ENCODE measurements at places on chromosomes 5 and 9.

DNA sequence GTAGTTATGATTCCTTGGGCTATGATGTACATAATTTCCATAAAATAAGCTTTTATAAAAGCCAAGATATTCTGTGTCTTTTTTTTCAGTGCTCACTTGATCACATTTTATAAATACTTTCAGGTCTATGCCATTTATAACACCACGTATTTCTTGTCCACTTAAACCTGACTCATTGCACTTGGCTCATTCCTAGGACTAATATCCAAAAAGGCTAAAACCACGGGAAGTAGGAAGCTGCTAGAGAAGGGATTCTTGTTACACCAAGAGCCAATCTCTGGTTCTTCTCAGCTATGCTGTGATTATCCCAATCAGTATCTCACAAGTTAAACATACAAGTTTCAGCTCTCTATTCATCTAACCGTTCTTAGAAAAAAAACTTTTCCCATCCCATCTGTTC, 80.4 kb upstream of the CDH6 start:
- no peak for DNase-seq

GRCh38 chr5:74471875-74472274, 168.7 kb downstream of the ENC1 start:
- DNase-seq = no peak

DNA sequence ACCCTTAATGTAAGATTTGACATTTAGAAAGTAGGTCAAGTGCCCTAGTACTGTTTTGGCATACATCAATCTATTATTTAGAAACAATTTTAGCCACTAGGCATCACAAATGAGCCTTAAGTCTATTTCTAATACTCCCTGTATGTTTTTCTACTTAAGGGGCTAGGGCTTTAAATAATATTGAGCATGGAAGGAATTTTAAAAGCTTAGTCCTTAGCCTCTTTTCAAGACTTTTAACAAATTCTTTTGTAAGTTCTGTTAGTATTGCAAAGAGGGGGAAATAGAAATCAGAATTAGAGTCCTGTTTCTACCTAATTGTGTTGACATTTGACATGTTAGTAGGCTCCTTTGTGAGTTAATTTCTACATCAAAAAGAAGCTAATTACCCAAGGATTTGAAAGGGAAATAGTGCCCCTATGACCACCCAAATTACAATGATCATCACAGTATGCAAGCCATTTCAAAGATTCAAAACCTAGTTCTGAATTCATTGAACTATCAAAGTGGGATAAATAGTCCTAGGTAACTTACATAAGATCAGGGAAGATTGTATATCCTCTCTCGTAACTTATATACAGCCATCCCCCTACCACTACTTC, 647.8 kb upstream of the ACO1 start:
- no peak for DNase-seq

DNA sequence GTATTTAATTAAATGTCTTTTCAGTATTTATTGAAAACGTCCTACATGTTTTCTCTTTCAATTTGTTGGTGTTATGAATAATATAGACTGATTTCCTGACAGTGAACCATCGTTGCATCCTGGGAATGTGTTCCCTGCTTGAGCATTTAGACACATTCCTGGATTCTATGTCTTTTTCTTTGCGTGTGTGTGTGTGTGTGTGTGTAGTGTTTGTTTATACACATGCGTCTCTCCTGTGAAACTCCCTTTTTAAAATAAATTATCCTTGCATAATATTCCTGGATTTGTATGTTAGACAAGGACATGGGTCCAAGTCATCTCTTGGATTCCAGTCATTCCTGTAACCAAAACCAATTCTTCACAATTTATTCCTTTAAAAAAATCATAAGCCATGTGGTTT, 153.4 kb downstream of the HSPA4 start:
- DNase-seq = no peak

GRCh38 chr9:136762221-136762691, 2.1 kb downstream of the LCN15 start:
- DNase-seq = no peak

GRCh38 chr5:14582797-14583137, 1.2 kb downstream of the OTULINL start:
- no peak for DNase-seq

DNA sequence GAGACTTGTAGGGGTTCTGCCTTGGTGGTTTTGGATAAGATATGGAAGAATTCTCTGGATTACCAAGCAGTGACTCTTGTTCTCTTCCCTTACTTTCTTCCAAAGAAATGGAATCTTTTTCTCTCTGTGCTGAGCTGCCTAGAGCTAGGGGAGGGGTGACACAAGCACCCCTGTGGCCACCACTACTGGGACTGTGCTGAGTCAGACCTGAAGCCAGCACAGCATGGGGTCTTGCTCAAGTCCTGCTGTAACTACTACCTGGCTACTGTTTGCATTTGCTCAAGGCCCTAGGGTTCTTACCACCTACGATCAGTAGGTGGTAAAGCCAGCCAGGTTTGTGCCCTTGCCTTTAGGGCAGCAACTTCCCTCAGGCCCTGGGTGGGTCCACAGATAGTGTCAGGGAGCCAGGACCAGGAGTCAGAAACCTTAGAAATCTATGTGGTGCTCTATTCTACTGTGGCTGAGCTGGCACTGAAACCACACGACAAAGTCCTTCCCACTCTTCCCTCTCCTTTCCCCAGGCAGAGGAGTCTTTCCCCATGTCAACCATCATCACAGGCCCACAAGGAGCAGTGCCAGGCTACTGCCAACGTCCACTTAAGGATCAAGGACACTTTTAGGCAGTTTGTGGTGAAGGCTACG, 53.8 kb downstream of the SREK1 start:
- DNase-seq = no peak

GRCh38 chr9:106467113-106467864, 395.7 kb upstream of the ZNF462 start:
- DNase-seq = no peak

GRCh38 chr9:117649126-117649525, 55.1 kb upstream of the TLR4 start:
- DNase-seq = no peak

GRCh38 chr5:75235711-75236110, 967 bp downstream of the ANKRD31 start:
- DNase-seq = no peak

DNA sequence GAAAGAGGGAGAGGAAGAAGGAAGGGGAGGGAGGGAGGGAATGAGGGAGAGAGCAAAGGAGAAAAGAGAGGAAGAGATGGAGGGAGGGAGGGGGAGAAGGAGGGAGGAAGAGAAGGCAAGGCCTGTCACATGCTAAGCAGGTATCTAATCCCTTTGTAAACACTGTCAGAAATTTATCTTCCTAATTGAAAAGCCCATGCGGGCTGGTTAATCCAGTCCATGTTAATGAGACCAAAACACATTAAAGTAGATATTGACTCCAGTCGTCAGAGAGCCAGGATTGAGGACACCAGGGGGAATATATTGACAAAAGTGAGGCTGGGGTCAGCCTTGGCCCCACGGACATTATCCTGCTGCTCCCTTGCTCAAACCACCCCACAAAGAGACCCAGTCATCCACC, 37.4 kb upstream of the ALDH1B1 start:
- no peak for DNase-seq

GRCh38 chr5:111765613-111766571, 8.9 kb upstream of the NREP start:
- DNase-seq = no peak

GRCh38 chr9:136950656-136951276, 1.3 kb upstream of the LCN12 start:
- no peak for DNase-seq

DNA sequence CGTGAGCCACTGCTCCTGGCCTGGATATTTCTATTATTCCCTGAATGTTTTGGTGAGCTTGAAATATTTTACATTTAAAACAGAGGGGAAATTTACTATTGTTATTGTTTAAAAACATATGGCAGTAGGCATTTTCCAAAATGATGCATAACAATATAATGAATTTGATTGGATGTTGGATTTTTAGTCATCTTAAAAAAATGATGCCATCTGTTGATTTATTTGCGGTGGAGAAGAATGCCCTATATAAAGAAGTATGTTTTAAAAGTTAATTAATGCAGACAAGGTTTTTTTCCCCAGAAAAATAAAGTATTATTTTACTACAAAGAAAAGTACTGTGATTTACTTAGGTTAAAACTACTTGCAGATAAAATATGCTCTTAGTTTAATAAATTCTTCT, 33.4 kb upstream of the ARRDC3 start:
- no peak for DNase-seq

DNA sequence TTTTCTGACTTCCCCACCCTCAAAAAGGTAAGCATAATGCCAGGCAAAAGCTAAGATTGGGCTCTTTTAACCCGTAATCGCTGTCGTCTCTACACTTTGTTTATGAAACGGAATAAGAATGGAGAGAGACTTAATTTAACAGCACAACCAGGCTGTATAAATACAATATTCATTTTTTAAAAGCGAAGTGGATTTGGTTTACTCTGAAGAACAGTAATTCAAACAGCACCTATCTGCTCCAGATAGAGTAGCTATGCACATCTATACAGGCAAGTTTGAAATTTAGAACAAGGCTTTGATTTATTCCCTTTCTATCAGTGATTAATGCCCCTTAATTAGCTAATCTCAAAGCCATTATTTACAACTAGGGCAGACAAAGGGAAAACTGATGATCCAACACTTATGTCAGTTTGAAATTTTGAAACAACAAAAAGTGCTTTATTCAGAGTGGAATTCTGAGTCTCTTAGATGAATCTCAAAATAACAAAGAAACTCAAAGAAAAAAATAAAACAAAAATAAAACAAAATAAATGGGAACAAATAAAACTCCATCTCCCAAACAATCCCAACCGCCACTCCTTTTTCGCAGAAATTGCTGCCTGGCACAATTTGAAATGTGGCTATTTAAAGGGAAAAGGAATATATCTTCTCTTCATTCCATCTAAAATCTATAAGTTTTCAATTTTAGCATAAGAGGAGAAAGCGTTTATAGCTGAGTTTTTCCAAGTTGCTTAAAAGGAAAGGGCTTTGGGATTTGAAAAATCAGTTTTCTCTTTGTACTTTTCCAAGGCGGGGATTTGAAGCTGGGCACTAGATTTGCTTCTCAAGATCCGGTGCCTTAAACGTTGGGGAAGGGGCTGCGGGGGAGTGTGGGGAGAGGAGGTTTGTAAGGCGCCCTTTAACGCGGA, 298.6 kb downstream of the PARP8 start:
- no peak for DNase-seq

DNA sequence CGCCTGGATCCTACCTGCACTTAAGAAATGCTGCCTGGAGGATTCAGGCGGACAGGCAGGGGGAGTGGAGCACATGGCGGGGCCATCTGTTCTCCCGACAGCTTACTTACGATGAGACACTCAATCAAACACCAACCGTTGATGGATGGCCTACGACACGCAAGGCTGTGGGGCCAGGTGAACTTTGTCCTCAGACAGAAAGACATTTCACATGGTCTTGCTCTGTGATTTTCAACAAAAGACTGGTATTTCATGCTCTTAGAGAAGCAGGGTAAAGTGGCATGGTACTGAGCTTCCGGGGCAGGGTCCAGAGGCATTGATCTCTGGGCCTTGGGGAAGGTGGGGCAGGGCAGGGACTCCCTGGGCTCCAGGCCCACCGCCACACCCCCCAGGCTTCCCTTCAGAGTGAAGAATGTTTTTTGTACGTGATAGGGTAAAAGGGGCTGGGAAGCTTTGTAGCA, 9.1 kb upstream of the OLFM1 start:
- no peak for DNase-seq
